CD4-positive, alpha-beta memory T cell (primary cell): ENCODE measurements at places on chromosomes 12 and 14.

DNA sequence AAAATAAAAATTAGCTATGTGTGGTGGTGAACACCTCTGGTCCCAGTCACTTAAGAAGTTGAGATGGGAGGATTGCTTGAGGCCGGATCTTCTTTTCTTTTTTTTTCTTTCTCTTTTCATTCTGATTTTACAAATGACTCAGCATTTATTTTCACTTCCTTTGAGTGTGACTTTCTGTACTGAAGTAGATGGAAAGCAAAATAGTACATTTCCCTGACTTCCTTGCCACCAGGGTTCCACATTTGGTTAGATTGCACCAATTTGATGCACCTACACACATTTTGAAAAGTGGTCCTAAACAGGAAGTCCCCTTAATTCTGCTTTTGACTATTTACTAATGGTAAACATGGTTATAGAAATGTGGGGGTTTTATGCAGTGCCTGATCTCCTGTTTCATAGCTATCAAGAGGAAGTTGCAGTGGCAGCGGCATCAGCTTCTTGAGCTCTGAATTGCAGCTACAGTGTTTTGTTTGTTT lies 13.0 kb upstream of the LEMD3 start:
- peak; percentile 33 for DNase-seq

- no peak for DNase-seq
These were observed 10.7 kb downstream of the ERP29 start for GRCh38 chr12:112023759-112024396.

DNA sequence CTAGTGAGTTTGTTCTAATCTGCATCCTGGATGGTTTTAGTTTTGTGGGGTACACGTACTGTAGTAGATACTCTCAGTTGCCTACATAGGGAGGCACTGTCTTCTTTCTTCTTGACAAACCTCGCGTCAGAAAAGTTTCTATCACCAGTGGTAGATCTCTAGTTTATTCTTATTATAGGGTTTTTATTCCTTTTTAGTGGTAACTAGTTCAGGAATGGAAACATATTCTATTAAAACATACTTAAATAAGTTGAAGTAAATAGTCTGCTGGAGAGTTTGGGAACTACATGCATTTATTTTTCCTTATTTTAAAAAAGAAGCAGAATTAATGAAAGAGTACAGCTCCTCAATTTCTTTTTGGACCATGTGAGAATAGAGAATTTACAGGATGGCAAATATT lies 33.6 kb upstream of the OR9K2 start:
- DNase-seq, result no peak

DNA sequence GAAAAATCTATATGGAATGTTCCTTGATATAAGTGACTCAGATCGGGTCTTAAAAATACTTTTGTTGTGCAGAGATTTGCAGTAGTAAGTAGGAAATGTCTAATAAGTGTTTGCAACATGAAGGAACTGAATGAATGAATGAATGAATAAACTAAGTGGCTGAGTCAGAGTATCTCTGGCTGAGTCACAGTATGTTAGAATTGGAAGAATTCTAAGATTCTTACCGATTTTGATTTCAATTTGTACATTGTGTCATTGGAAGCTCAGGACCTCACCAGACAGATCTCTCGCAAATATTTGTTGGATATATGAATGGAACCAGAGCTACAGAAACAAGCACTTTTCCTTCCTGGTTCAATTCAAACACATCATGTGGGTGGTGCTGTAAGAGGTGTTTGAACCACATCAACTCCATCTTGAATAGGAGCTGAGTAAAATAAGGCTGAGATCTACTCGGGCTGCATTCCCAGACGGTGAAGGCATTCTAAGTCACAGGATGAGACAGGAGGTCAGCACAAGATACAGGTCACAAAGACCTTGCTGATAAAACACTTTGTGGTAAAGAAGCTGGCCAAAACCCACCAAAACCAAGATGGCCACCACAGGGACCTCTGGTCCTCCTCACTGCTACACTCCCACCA lies 123.9 kb upstream of the FOXN3 start:
- no peak for DNase-seq

GRCh38 chr14:28142400-28143015 lies 624.1 kb upstream of the FOXG1 start:
- no peak for DNase-seq

GRCh38 chr14:53517270-53517960 lies 364.3 kb upstream of the DDHD1 start:
- no peak for DNase-seq

GRCh38 chr14:69695322-69696203 lies 71.4 kb upstream of the SRSF5 start:
- DNase-seq, result no peak

DNA sequence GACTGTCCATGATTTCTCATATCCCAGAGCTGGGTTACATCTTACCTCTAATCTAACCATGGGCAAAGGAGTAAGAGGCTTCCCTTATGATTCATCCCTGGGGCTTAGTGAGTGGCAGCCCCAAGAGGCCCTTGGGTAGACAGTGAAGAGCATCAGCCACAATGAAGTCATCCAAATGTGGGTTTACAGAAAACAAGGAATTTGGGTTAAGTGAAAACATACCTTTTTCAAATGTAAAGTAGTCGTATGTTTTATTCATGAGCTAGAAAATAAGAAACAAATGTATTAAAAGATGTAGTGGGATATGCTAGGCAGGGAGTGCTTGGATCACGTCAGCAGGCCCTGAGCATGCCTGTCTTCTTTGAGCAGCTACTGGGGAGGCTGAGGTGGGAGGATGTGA lies 54.0 kb upstream of the ELK3 start:
- no peak for DNase-seq
